ENCODE measurements at places on chromosomes 13 and 19. TPM values are rescaled to one million over a fixed set of nuclear protein-coding genes. Genes with fewer than 3 reads are reported as not detected.
A peak's percentile ranks its signal among the peaks of the same experiment; 100 is the strongest.

DNA sequence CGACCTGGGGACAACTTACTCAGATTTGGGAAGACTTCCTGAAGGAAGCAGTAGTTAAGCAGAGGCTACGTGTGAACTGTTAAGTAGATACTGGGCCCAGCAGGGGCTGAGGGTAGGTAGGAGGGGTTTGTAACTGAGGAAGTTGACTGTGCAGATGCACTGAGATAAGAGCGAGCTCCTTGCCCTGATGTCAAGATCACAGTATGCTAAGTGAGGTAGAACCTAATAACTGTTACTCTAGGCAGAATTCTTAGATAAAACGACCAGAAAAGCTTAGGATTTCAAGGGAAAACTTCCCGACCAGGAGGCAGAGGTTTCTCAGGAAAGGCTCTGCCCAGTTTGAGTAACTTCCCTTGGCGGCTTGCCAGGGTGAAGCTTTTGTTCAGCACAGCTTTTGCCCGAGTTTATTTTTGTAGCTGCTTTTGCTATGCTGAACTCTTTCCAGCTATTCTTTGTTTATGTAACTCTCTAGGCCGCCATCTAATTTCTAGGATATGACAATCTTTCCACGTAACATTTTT is 632.1 kb downstream of the DIAPH3 start:
- H3K4me1 ChIP-seq, result peaks cover 19% of the 10 kb centered on the region
- no peak overlapping the region for H3K27ac ChIP-seq

DNA sequence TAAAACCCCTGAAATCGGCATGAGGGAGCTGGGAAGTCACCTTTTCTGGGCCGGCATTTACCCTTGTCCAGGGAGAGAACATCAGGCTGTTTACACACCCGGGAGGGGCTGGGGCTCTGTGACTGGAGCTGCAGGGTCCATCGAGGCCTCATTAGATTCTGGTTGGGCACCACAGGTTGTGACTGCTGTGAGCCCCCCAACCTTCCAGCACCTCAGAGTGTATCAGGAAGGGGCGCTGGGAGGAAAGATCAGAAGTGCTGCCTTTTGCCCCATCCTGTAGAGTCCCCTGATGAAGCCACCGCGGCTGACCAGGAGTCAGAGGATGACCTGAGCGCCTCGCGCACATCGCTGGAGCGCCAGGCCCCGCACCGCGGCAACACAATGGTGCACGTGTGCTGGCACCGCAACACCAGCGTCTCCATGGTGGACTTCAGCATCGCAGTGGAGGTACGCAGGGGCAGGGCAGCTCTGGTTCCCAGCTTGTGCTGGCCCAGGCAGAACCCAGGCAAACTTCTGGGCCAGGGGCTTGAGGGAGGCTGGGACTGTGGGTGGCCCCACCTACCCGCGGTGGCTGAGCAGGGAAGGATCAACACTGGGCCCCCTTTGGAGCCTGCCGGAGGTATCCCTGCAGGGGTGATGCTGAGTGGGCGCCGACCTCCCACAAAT is 136.4 kb downstream of the STK24 start:
- H3K36me3 ChIP-seq, result peaks cover 42% of the 10 kb centered on the region
- H3K27me3 ChIP-seq, result no peaks in the 10 kb centered on the region
- DNase-seq, result no peak
- H3K27ac ChIP-seq, result no peak overlapping the region
- H3K4me3 ChIP-seq, result no peak overlapping the region

DNA sequence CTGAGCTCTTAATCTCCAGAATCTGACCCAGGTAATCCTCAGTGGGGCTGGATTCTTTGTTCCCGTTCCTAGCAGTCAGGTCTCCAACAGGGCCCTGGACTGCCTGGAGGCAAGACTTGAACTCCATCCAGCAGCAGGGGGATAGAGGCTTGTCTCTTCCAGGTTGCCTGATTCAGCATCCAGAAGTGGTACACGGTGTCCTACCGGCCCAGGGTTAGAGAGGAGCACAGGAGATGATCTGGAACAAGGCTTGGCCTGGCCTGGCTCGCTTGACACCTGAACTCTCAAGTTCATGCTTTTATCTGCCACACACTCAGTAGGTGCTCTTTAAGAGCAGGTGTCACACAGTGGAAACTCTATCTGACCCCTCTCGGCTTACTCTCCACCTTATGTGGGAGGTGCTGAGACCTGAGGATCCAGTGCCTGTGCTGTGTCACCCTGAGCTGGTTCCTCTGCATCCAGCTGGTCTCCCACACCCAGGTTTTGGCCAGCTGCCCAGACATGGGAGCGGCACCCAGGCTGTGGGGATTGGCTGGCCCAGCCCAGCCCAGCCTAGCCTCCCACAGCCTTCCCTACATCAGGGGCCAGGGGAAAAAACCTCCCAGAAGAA is at the start of gene CYP4F3:
CYP4F3 (plus strand) TSS at position 604 of the 610 bp plus-strand sequence. CDS start 519 bp downstream, outside the sequence.
- H3K36me3 ChIP-seq, result no peaks in the 10 kb centered on the region
- H3K27ac ChIP-seq, result no peak within 1 kb of the TSS
- H3K4me1 ChIP-seq, result no peaks in the 10 kb centered on the region
- no peaks in the 10 kb centered on the region for H3K27me3 ChIP-seq
- H3K4me3 ChIP-seq, result no peak within 1 kb of the TSS

- H3K4me3 ChIP-seq, result no peak overlapping the region
- no peak for DNase-seq
- H3K27ac ChIP-seq, result no peak overlapping the region
- no peaks in the 10 kb centered on the region for H3K36me3 ChIP-seq
- peaks cover 6% of the 10 kb centered on the region for H3K4me1 ChIP-seq
These were observed 310.4 kb downstream of the SPRY2 start for GRCh38 chr13:80030491-80030890.

DNA sequence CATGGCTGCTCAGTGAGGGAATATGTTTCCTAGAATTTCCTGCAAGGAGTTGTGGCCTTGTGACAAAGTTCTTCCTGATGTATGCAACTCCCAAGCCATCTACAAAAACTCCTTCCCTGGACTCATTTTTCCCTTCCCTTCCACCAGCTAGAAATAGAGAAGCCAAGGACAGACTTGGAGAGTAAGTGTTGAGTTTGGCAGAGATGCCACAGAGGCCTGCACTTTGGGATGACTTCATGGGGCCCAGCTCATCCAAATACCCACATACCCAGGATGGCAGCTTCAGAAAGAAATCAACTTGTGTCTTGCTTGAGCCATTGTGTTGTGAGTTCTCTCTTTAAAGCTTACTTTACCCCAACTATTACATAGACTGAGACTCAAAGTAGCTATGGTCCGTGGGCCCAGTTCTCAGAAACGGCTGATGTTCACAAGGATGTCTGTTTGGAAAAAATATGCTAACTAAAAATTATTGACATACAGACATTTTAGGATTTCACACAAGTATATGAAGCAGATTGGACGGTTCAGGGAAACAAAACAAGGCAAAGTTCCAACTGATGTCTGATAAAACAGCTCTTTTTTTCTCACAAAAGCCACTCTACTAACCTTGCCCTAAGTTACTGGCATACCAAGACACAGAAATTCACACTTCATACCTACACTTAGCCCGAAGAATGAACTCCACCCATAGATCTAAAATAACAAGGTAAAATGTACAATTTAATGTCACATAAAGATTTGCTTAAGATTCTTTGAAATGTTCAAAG is 107.9 kb downstream of the NALCN start:
- no peak overlapping the region for H3K27ac ChIP-seq
- H3K27me3 ChIP-seq, result no peaks in the 10 kb centered on the region
- H3K36me3 ChIP-seq, result no peaks in the 10 kb centered on the region
- DNase-seq, result no peak

- peak; percentile 74 for DNase-seq
- no peak overlapping the region for H3K4me3 ChIP-seq
- no peaks in the 10 kb centered on the region for H3K36me3 ChIP-seq
These were observed 228.9 kb upstream of the IRS2 start for GRCh38 chr13:110015253-110015652.

DNA sequence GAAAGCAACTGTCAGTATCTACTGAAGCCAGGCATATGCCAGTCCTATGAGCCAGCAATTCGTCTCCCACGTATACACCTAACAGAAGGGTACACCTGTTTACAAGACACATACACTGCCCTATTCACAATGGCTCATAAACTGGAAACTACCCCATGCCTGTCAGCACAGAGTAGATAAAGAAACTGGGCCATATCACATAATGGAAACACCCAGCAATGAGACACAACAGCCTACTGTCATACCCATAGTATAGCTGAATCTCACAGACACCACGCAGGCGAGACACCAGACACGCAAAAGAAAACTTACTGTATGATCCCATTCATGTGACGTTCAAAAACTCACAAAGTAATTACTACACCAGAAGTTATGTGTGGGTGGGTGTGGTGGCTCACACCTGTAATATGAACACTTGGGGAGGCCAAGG is 15.7 kb downstream of the NOSIP start:
- H3K4me3 ChIP-seq, result no peak overlapping the region
- no peak for DNase-seq
- no peak overlapping the region for H3K27ac ChIP-seq
- no peaks in the 10 kb centered on the region for H3K27me3 ChIP-seq

DNA sequence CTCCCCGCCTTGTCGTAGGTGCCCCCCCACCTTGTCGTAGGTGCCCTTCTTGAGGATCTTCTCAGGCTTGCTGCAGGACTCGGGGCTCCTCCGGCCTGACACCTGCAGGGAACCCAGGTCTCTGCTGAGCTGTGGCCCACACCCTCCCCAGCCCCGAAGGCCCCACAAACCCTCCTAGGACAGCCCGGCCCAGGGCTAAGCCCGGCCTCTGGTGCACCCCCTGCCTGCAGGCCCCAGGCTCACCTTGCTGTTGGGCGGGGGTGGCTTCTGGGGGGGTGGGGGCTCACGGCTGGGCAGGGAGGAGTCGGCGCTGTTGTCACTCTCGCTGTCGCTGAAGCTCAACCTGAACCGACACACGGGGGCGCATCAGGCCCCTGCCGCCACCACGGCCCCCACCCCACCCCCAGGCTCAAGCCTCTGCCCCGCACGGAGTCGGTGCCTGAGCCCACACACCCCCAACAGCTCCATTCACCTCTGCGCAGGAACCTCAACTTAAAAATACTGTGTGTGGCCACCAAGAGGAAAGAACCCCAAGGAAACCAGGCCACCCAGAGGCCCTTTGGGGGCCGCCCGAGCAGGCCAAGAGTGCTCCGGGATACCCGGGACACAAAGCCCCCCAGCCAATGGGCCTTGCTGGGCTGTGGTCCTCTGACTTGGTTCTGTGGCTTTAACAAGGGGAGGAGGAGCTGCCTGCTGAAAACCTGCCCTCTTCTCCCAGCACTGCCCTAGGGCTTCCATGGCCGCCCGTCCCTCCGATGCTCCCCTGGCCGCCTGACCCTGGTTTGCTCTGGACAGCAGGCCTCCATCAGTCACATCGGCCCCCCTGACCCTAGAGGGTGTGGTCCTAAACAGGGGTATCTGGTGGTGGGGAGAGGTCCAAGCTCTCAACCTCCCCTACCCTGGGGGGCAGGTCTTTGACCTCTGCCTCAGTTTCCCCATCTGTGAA is 65.8 kb downstream of the MLLT1 start:
- no peak for DNase-seq
- H3K36me3 ChIP-seq, result peaks cover 5% of the 10 kb centered on the region
- no peak overlapping the region for H3K4me3 ChIP-seq

- H3K4me1 ChIP-seq, result no peaks in the 10 kb centered on the region
- H3K27ac ChIP-seq, result no peak overlapping the region
- no peak overlapping the region for H3K4me3 ChIP-seq
- DNase-seq, result no peak
- no peaks in the 10 kb centered on the region for H3K27me3 ChIP-seq
- no peaks in the 10 kb centered on the region for H3K36me3 ChIP-seq
These were observed 64.6 kb downstream of the PDS5B start for GRCh38 chr13:32650705-32651311.

DNA sequence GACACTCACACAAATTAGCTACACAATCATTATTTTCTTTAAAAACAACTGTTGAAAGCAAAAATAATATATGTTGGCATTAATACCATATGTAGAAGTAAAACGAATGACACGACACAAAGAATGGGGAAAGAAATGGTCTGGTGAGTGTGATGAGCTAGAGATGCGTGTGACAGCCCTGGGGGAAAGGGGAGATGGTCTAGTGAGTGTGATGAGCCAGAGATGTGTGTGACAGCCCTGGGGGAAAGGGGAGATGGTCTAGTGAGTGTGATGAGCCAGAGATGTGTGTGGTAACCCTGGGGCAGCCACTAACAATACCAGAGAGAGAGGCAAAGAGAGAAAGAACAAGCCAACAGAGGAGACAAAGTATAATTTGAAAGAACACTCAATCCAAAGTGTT is 22.3 kb upstream of the LAMP1 start:
- H3K27ac ChIP-seq, result no peak overlapping the region
- H3K27me3 ChIP-seq, result no peaks in the 10 kb centered on the region
- no peak for DNase-seq
- no peak overlapping the region for H3K4me3 ChIP-seq
- no peaks in the 10 kb centered on the region for H3K36me3 ChIP-seq
- no peaks in the 10 kb centered on the region for H3K4me1 ChIP-seq

GRCh38 chr13:66716538-66716937 is 513.6 kb downstream of the PCDH9 start:
- H3K4me3 ChIP-seq, result no peak overlapping the region
- H3K36me3 ChIP-seq, result no peaks in the 10 kb centered on the region
- no peaks in the 10 kb centered on the region for H3K4me1 ChIP-seq

GRCh38 chr19:1840541-1841115 is 7.7 kb downstream of the REXO1 start:
- H3K36me3 ChIP-seq, result no peaks in the 10 kb centered on the region
- no peaks in the 10 kb centered on the region for H3K27me3 ChIP-seq
- H3K4me3 ChIP-seq, result no peak overlapping the region
- H3K27ac ChIP-seq, result no peak overlapping the region

DNA sequence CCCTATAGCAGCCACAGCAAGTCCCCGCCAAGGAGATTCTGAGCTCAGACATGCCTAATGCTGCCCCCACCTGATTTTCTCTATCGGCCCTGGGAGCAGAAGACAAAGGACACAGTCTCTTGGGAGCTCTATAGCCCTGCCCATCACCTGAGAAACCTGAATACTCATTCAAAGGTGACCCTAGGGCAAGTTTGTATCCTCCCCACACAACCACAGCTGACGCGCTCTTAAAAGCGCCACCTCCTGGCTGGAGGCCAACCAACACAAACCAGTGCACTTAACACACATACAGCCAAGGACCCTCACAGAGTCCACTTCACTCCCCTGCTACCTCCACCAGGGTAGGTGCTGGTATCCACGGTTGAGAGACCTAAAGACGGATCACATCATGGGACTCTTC is 8.8 kb upstream of the IGFL4 start:
- H3K4me3 ChIP-seq, result no peak overlapping the region
- H3K36me3 ChIP-seq, result no peaks in the 10 kb centered on the region
- no peaks in the 10 kb centered on the region for H3K4me1 ChIP-seq
- DNase-seq, result no peak

GRCh38 chr13:31595563-31595962 is 143.8 kb upstream of the RXFP2 start:
- DNase-seq, result no peak
- no peaks in the 10 kb centered on the region for H3K4me1 ChIP-seq
- no peaks in the 10 kb centered on the region for H3K36me3 ChIP-seq

- H3K27ac ChIP-seq, result no peak overlapping the region
- DNase-seq, result no peak
- no peaks in the 10 kb centered on the region for H3K4me1 ChIP-seq
- H3K27me3 ChIP-seq, result peaks cover 8% of the 10 kb centered on the region
- H3K4me3 ChIP-seq, result no peak overlapping the region
These were observed 5.1 kb upstream of the TSHZ3 start for GRCh38 chr19:31354316-31354715.

GRCh38 chr13:77745784-77746183 is 48.3 kb downstream of the SLAIN1 start:
- peaks cover 7% of the 10 kb centered on the region for H3K36me3 ChIP-seq
- H3K4me3 ChIP-seq, result no peak overlapping the region
- H3K27ac ChIP-seq, result no peak overlapping the region
- no peaks in the 10 kb centered on the region for H3K27me3 ChIP-seq
- H3K4me1 ChIP-seq, result peaks cover 8% of the 10 kb centered on the region

Gene TUBA3C
- total RNA-seq, result not detected

Gene PABPC3
- 0.29 TPM for total RNA-seq

Gene ALKBH7
- 62.2 TPM for total RNA-seq

Gene KIR3DL1
- total RNA-seq, result not detected

Gene MEIS3
- 4.1 TPM for total RNA-seq

Gene LSR
- total RNA-seq, result 55.5 TPM

Gene STARD13
- 16.0 TPM for total RNA-seq

Gene EFNA2
- 0.94 TPM for total RNA-seq

Gene TTYH1
- 24.5 TPM for total RNA-seq

Measured in pancreas (tissue), 10 donors.